ENCODE measurements at places on chromosomes 11 and 22. TPM values are rescaled to one million over a fixed set of nuclear protein-coding genes. Genes with fewer than 3 reads are reported as not detected.

Gene CCDC188
- total RNA-seq = 0.30 TPM

DNA sequence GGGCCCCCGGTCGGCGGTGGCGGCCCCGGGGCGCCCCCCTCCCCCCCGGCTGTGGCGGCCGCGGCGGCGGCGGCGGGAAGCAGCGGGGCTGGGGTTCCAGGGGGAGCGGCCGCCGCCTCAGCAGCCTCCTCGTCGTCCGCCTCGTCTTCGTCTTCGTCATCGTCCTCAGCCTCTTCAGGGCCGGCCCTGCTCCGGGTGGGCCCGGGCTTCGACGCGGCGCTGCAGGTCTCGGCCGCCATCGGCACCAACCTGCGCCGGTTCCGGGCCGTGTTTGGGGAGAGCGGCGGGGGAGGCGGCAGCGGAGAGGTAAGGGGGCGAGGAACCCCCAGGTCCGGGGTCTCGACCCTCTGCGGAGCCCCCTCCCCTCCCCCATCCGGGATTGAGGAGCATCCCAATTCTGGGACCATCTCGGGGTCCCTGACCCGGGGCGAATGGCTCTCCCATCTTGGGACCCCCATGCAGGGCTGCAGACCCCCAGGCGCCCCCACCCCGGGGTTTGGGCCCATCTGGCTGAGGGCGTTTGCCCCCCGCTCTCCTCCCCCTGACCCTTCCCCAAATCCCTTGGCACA is 431 bp downstream of the KMT2A start:
- DNase-seq = peak; percentile 51

DNA sequence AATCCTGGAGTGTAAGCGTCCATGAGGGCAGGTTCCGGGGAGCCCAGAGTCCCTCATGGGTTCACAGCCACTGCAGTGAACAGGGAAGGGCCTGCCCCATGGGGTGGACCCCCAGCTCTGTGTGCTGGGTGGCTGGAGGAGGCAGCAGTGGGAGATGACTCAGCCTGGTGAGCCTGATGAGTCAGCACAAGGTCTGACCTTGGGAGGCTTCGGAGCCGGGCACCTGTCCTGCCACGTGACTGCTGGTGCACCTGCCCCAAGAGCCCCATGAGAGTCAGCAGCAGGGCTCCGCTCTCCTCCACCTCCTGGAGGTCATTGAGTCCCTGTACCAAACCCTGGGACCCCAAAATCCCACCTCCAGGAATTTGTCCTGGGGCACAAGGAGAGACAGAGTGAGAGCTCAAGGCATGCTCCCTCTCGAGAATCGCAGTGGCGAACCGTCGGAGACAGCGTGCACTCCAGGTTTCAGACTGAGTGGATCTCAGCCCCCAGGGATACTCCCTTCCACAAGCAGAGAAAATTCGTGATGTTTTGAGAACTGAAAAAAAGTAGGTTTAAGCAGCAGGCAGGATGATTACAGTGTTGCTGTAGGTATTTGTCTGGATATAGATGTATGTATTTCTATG is 1221.7 kb downstream of the BRD1 start:
- no peak for DNase-seq

- DNase-seq = no peak
Measured at GRCh38 chr11:8867931-8868631, 42.9 kb upstream of the AKIP1 start.

DNA sequence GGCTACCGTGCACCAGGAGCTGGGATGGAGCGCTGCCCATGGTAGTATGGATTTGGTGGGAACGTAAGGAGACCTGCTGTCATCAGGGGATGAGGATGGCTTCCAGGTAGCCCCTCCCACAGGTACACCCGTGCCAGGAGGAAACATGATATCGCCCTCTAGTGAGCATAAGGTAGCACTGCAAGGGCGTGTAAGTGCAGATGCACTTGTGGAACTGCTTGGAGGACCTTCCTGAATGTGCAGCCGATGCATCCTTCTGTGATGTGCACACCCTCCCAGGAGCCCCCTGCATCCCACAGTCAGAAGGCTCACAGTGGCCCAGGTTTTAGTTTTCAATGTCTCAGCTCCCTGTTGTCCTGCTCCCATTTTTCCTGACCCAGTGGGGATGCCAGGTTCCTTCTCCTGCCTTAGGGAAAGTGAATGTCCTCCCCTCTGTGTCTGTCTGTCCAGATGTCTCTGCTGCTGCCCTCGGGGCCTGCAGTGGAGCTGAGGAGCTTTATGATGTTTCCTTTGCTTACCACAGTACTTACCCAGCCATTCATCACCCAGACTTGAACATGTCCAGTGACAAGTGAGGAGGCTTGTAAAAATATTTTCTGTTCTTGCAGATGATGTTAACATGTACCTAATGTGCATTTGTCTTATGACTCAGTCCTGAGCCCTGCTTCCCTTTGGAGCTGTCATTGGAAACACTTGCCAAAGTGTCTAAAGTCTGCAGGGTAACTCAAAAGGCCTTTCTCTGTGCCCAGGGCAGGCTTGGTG is 49.2 kb downstream of the DBX1 start:
- DNase-seq = no peak

- DNase-seq = no peak
Measured at GRCh38 chr22:27133681-27134314, 476.4 kb downstream of the MIAT start.

DNA sequence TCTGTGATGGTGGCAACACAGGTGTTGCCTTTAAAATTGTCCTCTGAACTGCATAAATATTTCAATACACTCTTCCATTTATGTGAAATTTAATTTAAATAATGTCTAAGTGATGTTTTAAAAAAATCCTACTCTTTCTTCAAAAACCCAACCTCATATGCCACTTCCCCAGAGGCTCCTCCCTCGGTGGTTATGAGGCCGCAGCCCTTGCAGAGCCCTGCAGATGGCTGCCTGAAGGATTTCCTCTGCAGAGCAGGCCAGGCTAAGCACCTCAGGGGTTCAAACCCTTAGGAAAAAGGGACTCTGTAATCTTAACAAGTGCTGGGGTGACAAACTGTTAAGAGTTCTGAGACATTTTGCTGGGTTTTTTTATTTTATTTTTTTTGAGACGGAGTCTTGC is 25.2 kb downstream of the MORC2 start:
- no peak for DNase-seq

- DNase-seq = peak; percentile 17
Measured at GRCh38 chr22:42069801-42070516, 653 bp downstream of the NAGA start.

Gene RAB39A
- 0.51 TPM for total RNA-seq

DNA sequence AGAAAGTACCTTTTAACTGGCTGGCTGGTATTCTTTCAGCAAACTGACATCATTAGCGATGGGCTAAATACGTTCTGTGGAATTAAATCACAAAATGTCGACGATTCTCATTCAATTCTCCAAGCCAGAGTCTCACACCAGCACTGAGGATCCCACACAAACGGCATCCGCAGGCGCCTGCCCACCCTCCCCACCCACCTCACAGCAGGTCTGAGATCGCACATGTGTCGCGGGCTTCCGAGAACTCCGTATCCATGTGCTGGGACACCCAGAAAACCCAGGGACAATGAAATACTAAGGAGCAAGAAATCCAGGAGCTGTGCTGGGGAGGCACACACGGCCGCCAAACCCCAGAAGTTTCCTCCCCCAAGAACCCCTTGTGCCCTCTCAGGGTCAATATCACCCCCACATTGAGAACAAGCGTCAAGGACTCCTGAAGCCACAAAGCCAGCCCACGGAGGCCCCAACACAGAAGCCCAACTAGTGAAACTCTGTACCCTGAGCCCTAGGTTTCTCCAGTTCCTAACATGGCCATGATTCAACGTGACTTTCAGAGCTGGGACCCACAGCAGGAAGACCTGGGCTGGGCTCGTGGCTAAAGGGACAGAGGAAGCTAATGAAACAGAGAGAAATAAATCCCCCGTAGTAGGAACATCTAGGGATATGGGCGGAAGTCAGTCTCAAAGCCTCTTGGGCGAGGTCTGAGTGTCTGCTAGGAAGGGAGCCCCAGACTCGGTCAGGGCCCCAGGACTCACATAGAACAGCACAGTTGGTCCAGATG is 8.0 kb downstream of the TOLLIP start:
- no peak for DNase-seq

Gene RHOD
- 66.8 TPM for total RNA-seq

Gene TREH
- not detected for total RNA-seq

DNA sequence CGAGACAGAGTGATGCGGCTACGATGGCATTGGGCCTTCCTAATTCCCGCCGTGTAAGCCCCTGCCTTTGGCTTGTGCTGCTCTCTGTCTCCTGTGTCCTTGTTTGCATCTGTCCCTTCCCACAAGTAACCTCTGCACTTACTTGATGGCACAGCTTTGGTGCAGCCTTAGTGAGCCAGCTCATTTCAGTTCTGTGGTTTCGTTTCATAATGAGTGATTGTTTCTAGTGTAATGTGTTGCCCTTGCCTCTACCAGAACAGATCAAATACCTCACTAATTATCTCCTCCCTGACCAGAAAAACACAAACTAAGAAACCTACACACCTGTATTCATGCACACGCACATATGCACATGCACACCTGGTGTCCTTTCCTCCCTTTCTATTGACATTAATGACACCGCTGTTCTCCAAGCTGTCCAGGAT is 58.8 kb downstream of the GRK3 start:
- no peak for DNase-seq

- peak; percentile 66 for DNase-seq
Measured at GRCh38 chr22:44665115-44665514, 36.9 kb upstream of the PRR5 start.

DNA sequence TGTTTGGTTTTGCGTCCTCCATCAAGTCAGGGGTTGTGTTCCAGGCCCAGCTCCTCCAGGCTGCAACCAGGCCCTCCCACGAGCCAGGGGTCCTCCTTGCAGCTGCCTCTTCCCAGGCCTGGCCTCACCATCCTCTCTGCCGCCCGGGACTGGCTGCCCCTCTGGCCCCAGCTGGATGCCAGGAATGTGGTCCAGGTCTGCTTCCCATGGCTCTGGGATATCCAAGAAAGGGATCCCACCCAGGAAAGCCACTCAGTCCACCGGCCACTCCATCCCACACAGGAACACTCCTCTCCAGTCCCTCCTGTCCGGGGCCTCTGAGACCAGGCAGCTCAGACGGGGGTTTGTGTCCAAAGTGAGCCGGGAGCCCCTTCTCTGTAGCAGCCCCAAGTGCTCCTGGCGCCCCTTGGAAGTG is 336.4 kb downstream of the BRD1 start:
- no peak for DNase-seq

DNA sequence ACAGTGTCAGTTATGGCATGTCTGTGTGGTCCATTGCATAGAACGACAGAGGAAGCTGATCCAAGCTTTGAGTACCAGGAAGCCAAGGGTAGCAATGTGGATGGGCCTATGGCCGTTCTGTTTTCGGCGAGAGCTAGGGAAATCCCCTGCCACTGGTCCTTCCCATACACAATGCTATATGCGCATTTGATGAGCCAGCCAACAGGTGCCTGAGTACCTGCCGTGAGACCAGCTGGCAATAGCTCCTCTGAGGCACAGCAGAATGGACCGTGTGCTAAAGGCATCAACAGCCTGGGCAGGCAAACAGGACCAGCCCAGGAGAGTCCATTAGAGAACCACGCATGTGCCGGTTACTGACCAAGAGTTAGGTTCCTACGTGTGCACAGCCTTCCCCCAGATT is 753.0 kb downstream of the NTM start:
- no peak for DNase-seq

GRCh38 chr22:42800451-42801251 is 56.4 kb downstream of the ARFGAP3 start:
- DNase-seq = no peak

- DNase-seq = no peak
Measured at GRCh38 chr11:34206407-34207300, 101.2 kb downstream of the NAT10 start.

Gene TRPC6
- total RNA-seq = 0.16 TPM

DNA sequence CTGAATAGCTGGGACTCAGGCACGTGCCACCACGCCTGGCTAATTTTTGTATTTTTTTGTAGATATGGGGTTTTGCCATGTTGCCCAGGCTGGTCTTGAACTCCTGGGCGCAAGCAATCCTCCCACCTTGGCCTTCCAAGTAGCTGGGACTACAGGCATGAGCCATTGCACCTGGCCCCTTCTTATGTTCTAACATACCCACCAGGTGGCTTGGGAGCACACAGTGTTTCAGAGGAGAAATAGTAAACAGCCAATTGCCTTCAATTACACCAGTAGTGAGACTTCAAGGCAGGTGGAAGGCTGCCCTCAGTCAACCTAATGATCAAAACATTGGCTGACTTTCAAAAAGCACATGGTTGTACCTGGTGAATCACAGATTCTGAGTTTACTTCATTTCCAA is 167.2 kb downstream of the SWAP70 start:
- DNase-seq = no peak

DNA sequence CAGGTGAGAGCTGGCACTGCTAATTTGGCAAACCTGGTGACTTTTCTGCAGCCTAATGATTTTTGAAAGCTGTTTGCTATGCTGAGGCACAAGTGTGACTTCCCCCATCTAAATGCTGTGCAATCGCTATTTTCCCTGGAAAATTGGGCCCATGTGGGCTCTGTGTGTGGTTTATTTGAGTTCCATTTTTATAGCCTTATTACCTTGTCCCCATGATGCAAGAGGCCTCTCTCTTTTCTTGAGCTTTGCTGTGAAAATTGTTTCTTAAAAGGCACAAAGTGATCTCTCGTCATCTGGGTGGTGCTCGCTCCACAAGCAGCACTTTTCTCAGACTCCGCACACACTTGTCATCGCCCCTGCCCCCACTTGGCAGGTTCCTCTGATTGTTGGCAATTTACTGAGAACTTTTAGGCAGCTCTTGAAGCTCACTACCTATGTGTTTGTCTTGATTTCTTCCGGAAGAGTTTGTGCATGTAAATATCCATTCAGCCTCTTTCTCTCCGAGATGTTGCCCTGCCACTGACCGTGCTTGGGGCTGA is 24.9 kb downstream of the BMAL1 start:
- DNase-seq = no peak

DNA sequence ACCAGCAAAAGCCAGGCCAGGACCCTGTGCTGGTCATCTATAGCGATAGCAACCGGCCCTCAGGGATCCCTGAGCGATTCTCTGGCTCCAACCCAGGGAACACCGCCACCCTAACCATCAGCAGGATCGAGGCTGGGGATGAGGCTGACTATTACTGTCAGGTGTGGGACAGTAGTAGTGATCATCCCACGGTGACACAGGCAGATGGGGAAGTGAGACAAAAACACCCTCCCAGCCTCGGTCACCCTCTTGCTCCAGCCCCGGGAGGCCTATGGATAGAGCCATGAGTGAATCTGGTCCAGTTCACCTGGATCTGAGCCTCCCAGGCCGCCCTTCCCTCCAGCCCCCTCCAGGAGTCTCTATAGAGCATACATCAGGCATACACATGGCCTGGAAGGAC is 115.2 kb upstream of the IGLL5 start:
- no peak for DNase-seq

- DNase-seq = no peak
Measured at GRCh38 chr22:39543095-39543494, 10.5 kb upstream of the RPS19BP1 start.

GRCh38 chr22:18966748-18967147 is 30.7 kb upstream of the PRODH start:
- peak; percentile 27 for DNase-seq

- DNase-seq = no peak
Measured at GRCh38 chr11:127624306-127624856, 623.8 kb upstream of the KIRREL3 start.

Data from Right ventricle myocardium superior (tissue), 1 donor.